Left ventricle myocardium inferior (tissue), 1 donor: ENCODE measurements at places on chromosomes 13 and 19. TPM values are rescaled to one million over a fixed set of nuclear protein-coding genes. Genes with fewer than 3 reads are reported as not detected.

The SYT3 gene
- total RNA-seq: 0.22 TPM

The HRC gene
- 1,040 TPM for total RNA-seq

DNA sequence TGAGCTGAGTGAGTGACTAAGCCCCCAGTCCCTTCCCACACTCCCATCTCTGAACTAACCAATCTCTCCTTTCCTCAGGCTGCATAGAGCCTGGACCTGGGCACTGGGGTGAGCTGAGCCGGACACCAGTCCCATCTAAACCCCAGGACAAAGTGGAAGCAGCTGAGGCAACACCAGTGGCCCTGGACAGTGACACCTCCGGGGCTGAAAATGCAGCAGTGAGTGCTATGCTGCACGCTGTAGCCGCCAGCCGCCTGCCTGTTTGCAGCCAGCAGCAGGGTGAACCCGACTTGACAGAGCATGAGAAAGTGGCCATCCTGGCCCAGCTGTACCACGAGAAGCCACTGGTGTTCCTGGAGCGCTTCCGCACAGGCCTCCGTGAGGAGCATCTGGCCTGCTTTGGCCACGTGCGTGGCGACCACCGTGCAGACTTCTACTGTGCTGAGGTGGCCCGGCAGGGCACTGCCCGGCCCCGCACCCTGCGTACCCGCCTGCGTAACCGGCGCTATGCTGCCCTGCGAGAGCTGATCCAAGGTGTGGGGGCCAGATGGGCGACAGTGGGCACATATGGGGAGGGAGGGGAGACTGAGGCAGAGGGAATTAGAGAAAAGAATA lies 6.4 kb downstream of the CCDC97 start:
- DNase-seq: no peak
- H3K27me3 ChIP-seq: no peaks in the 10 kb centered on the region
- H3K27ac ChIP-seq: no peak overlapping the region
- no peak overlapping the region for H3K4me3 ChIP-seq
- peaks cover 17% of the 10 kb centered on the region for H3K4me1 ChIP-seq

DNA sequence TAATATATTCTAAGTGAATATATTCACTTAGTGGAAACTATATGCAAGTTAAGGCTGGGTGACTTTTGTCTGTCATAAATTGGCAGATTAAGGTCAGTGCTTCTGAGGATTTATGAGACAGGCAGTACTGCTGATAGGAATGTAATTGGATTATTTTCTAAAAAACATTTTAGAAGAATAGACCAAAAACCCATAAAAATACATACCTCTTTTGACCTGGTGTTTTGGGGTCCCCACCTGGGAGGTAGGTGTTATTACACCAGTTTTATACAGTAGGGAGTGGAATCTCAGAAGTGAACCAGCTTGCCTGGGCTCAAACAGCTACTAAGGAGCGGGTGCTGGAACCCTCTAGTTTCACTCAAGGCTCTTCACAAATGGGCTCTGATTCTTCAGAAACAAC lies 25.3 kb downstream of the COG3 start:
- H3K36me3 ChIP-seq: peaks cover 68% of the 10 kb centered on the region
- H3K4me3 ChIP-seq: no peak overlapping the region
- H3K27me3 ChIP-seq: no peaks in the 10 kb centered on the region
- H3K4me1 ChIP-seq: no peaks in the 10 kb centered on the region
- no peak for DNase-seq

DNA sequence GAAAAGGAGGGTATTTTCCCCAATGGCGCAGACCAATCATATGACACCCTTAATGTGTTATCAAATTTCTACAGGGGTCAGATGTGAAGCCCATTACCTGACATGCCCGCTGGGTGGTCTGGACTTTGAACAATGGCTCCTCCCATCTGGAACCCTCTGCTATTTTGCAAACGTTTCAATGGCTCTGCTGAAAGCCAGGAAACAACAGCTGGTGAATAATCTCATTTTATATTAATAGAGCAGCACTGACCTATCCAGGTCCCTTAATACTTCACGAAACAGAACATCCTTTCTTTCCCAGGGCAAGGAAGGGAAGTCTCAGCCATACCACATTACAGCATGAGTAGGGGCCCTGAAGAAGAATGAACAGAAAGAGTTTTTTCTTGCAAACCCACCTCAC lies 20.3 kb upstream of the KPNA3 start:
- no peak overlapping the region for H3K4me3 ChIP-seq
- H3K4me1 ChIP-seq: peaks cover 33% of the 10 kb centered on the region
- H3K27ac ChIP-seq: no peak overlapping the region
- no peaks in the 10 kb centered on the region for H3K36me3 ChIP-seq

DNA sequence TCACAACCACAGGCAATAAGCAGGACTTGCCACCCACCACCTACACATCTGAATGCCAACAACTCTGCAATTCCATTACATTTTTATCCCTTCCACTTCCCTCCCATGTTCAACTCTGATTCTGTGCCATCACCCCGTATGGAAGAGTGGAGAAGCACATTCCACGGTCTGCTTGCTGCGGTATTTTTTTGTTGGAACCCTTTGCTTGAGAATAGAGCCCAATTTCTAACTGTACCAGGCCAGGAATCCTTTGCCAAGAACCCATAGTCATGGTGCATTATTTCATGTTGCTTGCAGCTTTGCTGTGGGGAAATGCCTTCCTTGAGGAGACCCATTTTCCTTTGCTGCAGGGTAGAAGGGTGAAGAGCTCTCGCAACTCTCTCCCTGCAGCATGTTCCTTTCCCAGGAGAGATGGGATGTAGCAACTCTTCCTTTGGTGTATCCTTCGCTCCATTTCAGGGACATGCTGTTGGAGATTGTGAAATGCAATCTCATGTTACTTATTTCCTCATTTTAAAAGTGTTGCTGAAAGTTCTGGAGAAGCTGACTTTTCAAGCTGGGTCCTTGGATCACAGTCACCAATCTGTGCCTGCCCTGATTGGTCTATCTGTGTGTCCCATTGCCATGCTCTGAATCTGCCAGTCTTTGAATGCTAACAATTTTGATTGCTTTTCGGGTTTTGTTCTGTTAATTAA lies 69.8 kb upstream of the STARD13 start:
- no peaks in the 10 kb centered on the region for H3K27me3 ChIP-seq
- H3K27ac ChIP-seq: peak overlapping the region; percentile 35
- peaks cover 46% of the 10 kb centered on the region for H3K4me1 ChIP-seq
- H3K4me3 ChIP-seq: no peak overlapping the region

- peak overlapping the region; percentile 71 for H3K4me3 ChIP-seq
- DNase-seq: peak; percentile 92
- H3K27me3 ChIP-seq: peaks cover 13% of the 10 kb centered on the region
- peaks cover 12% of the 10 kb centered on the region for H3K4me1 ChIP-seq
- no peaks in the 10 kb centered on the region for H3K36me3 ChIP-seq
- peak overlapping the region; percentile 82 for H3K27ac ChIP-seq
These were observed 15.3 kb downstream of the IZUMO2 start for GRCh38 chr19:50147462-50148423.

DNA sequence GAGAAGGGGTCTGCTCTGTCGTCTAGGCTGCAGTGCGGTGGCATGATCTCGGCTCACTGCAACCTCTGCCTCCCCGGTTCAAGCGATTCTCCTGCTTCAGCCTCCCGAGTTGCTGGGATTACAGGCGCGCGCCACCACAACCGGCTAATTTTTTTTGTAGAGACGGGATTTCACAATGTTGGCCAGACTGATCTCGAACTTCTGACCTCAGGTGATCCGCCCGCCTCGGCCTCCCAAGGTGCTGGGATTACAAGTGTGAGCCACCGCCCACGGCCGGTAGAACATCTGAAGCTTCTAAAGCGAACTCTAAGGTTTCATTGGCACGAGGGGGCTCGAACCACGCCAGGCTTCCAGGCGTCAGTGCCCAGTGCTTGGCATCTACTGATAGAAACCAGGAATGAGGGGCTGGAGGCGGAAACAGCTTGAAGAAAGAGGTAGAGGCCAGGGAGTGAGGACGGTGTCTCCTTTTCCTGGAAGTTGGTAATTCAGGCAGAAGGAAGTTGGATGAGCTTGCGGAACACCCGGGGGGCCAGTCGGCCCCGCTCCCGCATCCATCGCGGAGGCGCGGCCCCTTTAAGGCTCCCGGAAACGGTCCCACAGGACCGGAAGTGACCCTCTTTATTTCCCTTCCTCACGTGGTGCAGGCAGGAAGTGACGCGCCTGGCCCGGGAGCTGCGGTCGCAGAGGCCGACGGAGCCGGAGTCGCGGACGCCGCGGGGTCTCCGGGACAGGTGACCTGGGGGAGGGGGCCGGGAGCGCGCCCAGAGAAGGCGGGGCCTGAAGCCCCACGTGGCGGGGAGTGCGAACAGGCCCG lies at the start of gene CCDC9:
Gene CCDC9, plus strand, starts transcription at position 647 of the 814 bp plus-strand sequence. CDS start 1,876 bp downstream, outside the sequence.
- H3K27ac ChIP-seq: peak within 1 kb of the TSS; percentile 96
- H3K4me3 ChIP-seq: peak within 1 kb of the TSS; percentile 75
- peaks cover 28% of the 10 kb centered on the region for H3K36me3 ChIP-seq
- DNase-seq: peak; percentile 95
- no peaks in the 10 kb centered on the region for H3K27me3 ChIP-seq

DNA sequence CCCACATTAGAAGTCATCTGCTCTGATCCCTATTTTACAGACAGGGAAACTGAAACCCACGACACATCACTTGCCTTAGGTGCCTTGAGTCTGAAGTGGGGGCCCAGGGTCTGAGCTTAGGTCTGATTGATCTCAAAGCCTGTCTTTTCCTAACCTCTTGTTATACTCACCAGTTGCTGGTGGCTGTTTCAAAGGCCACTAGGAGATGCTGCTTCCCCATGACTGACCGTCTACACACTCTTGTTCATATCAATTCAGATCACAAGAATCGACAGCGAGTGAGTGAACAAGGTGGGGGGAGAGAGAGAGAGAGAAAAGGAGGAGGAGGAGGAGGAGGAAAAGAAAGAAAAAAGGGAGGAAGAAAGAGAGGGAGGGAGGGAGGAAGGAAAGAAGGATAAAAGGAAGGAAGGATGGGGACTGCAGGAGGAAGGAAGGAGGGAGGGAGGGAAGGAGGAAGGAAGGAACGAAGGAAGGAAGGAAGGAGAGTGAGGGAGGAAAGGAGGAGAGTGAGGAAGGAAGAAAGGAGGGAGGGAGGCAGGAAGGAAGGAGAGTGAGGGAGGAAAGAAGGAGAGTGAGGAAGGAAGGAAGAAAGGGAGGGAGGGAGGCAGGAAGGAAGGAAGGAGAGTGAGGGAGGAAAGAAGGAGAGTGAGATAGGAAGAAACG lies 3.3 kb downstream of the OR10H1 start:
- no peak for DNase-seq
- peaks cover 66% of the 10 kb centered on the region for H3K27me3 ChIP-seq
- H3K4me1 ChIP-seq: no peaks in the 10 kb centered on the region
- no peaks in the 10 kb centered on the region for H3K36me3 ChIP-seq
- no peak overlapping the region for H3K4me3 ChIP-seq
- H3K27ac ChIP-seq: no peak overlapping the region

DNA sequence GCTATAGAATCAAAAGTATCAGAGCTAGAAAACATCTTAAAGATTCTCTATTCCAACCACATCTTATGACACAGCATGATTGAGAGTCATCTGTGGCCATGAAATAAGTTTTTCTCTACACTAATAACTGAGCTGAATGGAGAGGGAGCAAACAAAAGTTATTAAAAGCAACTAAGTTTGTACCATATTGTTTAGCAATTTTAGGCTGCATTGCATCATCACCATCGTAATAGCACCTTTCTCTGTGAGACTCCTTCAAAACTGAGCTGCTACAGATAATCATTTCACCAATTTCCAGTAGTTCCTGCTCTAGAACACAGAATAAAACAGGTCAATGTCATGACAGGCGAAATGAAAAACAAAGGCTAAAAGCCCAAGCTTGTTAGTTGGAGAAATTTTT lies 1183.9 kb downstream of the DIAPH3 start:
- no peaks in the 10 kb centered on the region for H3K36me3 ChIP-seq
- H3K4me1 ChIP-seq: no peaks in the 10 kb centered on the region
- no peaks in the 10 kb centered on the region for H3K27me3 ChIP-seq

- peaks cover 17% of the 10 kb centered on the region for H3K4me1 ChIP-seq
- H3K27me3 ChIP-seq: no peaks in the 10 kb centered on the region
- DNase-seq: no peak
- H3K4me3 ChIP-seq: no peak overlapping the region
- H3K36me3 ChIP-seq: no peaks in the 10 kb centered on the region
These were observed 98.7 kb downstream of the FAM216B start for GRCh38 chr13:42880056-42880605.

DNA sequence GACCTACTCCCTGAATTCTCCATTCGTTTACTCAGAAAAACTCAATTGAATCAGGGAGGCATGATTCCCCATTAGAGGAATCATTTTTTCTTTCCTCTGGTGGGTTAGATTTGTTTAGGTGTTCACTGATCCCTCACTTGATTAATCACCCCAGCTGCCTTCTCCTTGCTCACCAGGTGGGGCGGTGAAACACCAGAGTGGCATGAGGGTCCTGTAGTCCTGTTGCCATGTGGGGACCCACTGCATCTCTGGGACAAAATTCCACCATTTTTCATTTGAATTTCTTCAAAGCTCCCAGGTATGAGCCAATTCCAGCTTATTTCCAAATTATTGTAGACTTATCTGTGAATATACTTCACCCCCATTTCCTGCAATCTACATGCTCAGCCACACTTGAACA lies 462.7 kb upstream of the ZNF507 start:
- H3K36me3 ChIP-seq: no peaks in the 10 kb centered on the region
- H3K4me3 ChIP-seq: no peak overlapping the region
- DNase-seq: no peak
- no peaks in the 10 kb centered on the region for H3K27me3 ChIP-seq
